ENCODE measurements at places on chromosomes 4 and X. TPM values are rescaled to one million over a fixed set of nuclear protein-coding genes. Genes with fewer than 3 reads are reported as not detected.

- no peak for DNase-seq
These were observed 6.6 kb downstream of the CCNG2 start for GRCh38 chr4:77163641-77164040.

DNA sequence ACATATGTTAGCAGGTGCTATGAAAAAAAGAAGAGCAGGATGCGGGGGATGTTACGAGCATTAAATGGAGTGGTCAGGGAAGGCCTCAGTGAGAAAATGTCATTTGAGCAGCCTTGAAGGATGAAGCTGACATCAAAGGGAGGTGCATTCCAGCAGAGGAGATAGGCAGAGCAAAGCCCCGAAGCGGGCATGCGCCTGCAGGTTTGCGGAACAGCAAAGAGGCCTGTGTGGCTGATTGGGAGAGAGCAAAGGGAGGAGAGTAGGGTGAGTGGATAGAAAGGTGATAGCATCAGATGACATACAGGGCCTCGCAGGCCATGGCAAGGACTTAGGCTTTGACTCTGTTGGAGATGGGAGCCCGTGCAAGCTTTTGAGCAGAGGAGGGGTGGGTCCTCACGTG is 95.4 kb upstream of the GPR50 start:
- DNase-seq: no peak

The F11 gene
- total RNA-seq: 0.11 TPM

The IL2 gene
- not detected for total RNA-seq

The MTTP gene
- total RNA-seq: 0.98 TPM

The VCX3B gene
- not detected for total RNA-seq

The COL4A5 gene
- 22.5 TPM for total RNA-seq

The VMA21 gene
- total RNA-seq: 48.8 TPM
